Tibial nerve (tissue), 4 donors: ENCODE measurements at places on chromosomes 7 and 10. TPM values are rescaled to one million over a fixed set of nuclear protein-coding genes. Genes with fewer than 3 reads are reported as not detected.

GRCh38 chr7:20153567-20153966 is 63.6 kb downstream of the MACC1 start:
- DNase-seq, result no peak

DNA sequence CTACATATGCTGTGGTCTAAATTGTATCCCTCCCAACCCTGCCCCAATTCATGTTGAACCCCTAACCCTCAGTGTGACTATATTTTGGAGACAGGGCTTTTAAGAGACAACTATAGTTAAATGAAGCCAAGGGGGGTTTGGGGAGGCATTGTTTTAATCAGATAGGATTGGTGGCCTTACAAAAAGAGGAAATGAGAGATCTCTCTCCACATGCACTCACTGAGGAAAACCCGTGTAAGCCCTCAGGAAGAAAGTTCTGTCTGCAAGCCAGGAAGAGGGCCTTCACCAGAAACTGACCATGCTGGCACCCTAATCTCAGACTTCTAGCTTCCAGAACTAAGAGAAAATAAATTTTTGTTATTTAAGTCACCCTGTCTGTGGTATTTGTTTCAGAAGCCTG is 276.7 kb downstream of the KIF20B start:
- DNase-seq, result no peak

DNA sequence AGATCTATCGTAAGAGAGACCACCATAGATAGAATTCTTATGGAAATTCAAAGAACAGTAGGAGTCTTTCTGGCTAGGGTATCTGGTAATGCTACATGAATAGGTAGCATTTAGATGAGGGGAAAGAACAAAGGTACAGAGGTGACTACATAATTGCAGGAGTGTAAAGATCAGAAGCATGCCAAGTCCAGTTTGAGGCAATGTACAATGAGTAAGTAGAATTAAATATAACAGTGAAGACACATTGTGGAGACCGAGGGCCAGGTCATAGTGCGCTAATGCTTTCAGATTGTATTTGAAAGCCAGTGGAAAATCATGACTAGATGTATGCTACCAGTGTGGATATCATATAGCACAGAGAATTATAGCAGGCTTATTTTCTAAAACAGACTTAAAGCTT is 1611.6 kb upstream of the LRRTM3 start:
- DNase-seq, result no peak

GRCh38 chr7:134176037-134176350 is 48.9 kb downstream of the LRGUK start:
- no peak for DNase-seq

DNA sequence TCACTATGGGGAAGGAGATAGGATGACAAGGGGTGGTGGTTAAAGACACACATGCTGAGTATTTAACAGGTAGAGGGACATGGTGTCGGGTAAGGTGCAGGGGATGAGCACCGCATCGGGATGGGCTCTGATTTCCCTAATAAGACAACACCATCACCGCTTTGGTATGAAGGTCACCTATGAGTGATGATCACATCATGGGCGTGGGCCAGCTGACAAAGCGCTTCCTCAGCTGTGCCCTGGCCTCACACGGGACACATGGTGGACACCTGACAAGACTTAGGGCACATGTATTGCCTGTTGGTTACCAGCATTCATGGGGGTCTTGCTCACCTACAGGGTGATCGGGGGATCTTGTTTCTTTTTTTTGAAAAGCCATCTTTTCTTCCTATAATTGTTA is 12.8 kb downstream of the C7orf57 start:
- no peak for DNase-seq

ELFN1 gene
- total RNA-seq, result 0.21 TPM

EBF3 gene
- total RNA-seq, result 27.3 TPM

GSTO2 gene
- total RNA-seq, result 1.7 TPM

FOXK1 gene
- total RNA-seq, result 24.5 TPM
